Effector CD8-positive, alpha-beta T cell (primary cell): ENCODE measurements at places on chromosomes 5 and 9.

GRCh38 chr5:58099257-58099656 is 360.6 kb downstream of the PLK2 start:
- no peak for DNase-seq

GRCh38 chr5:64595031-64595855 is 89.4 kb downstream of the RGS7BP start:
- no peak for DNase-seq

DNA sequence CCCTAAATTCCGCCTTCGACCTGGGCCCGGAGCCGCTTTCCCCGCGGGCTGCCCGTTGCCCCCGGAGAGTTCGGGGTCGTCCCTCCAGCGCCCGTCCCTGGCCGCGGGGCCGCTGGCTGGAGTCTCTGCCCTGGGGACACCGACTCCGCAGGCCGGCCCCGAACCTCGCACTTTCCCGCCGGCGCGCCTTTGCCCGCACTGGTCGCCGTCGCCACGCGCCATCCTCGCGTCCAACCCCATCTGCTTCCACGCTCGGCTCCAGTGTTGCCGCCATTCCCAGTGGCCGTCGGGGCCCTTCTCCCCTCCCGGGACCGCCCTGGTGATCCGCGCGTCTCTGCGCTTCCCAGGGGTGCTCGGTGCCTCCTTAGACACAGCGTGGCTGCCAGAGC is 11.0 kb downstream of the LHX3 start:
- no peak for DNase-seq

DNA sequence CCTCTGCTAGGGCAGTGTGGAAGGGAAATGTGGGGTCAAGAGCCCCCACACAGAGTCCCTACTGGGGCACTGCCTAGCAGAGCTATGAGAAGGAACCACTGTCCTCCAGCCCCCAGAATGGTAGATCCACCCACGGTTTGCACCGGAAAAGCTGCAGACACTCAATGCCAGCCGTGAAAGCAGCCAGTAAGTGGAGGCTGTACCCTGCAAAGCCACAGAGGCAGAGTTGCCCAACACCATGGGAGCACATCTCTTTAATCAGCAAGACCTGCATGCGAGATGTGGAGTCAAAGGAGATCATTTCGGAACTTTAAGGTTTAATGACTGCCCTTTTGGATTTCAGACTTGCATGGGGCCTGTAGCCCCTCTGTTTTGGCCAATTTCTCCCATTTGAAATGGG is 52.2 kb downstream of the GKAP1 start:
- DNase-seq, result no peak

DNA sequence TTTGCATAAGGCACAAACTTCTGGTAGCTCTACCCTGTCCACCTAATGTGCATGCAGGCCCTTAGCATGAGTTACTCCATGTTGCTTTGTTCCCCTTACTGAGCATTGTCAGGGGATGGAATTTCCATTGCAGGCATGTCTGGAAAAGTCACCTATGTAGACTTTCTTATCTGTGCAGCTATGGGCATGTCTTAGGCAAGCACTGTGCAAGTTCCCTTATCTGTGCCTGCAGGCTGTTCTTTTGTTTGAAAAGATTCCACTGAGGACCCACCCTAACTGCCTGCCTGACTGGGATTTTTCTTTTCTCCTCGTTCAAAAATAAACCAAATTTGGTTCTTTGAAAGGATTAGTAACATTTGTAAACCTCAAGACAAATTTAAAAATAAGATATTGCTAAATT is 587.0 kb downstream of the CDH18 start:
- no peak for DNase-seq

DNA sequence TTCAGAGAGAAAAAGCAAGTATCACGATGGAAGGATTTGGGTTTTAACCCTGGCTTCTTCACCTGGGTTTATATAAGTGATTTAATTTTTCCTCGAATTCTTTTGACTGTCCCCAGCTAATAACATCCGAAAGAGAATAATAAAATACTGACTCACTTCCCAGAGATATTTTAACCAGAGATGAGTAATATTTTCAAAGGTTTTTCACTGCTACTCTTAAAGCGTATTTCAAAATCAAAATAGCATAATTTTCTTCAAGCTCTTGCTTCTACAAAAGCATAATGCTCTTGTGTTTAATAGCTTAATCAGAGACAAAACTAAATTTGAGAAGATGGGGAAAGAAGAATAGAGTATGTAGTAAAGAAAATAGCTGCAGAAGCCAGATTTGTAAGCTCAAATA is 215.2 kb upstream of the PTGER4 start:
- no peak for DNase-seq

DNA sequence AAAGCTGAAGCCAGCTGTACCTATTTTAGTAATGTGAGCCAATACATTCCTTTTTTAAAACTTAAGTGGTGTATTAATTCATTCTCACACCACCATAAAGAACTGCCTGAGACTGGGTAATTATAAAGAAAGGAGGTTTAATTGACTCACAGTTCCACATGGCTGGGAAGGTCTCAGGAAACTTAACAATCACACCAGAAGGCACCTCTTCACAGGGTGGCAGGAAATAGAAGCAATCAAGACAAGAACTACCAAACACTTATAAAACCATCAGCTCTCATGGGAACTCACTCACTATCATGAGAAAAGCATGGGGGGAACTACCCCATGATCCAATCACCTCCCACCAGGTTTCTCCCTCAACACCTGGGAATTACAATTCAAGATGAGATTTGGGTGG is 21.0 kb downstream of the ESM1 start:
- DNase-seq, result no peak

DNA sequence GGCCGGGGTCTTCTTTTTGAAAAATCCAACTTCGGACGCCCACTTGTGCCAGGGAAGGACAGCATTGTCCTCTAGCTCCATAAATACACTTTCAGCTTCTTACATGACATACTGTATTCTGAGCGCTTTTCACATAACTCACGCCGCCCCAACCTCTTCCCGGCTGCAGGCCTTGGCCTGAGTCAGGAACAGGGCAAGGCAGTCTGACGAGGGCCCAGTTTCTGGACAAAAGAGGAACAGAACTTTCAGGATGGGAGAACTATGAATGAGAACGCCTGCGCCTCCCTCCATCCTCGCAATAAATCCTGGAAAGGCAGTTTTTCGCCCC is 650 bp downstream of the DCTN4 start:
- no peak for DNase-seq

- no peak for DNase-seq
These were observed 539.5 kb downstream of the EBF1 start for GRCh38 chr5:158560170-158560569.

GRCh38 chr9:13963005-13963653 is 350.8 kb downstream of the NFIB start:
- no peak for DNase-seq

- no peak for DNase-seq
These were observed 646.1 kb upstream of the SEMA6A start for GRCh38 chr5:117220730-117221129.

DNA sequence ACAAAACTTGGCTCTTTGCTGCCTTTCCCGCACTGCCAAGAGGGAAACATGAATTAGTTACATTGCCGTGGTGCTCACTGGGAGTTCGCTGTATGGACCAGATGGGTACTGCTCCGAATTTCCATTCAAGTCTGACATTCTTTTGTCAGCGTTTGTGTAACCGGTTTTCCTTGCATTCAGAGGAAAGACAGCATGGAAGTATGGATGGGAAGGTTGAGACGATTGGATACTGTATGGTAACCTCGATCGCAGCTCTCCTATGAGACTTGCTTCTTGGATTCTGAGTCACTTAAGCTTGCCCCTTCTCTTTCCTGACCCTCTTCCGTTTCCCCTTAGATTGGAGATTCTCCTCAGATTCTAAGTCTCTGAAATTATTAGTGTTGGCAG is 625 bp upstream of the UBLCP1 start:
- DNase-seq, result no peak

GRCh38 chr9:120603010-120603409 is 23.0 kb upstream of the CDK5RAP2 start:
- DNase-seq, result no peak

GRCh38 chr9:121206516-121207370 is 5.1 kb upstream of the RAB14 start:
- no peak for DNase-seq

DNA sequence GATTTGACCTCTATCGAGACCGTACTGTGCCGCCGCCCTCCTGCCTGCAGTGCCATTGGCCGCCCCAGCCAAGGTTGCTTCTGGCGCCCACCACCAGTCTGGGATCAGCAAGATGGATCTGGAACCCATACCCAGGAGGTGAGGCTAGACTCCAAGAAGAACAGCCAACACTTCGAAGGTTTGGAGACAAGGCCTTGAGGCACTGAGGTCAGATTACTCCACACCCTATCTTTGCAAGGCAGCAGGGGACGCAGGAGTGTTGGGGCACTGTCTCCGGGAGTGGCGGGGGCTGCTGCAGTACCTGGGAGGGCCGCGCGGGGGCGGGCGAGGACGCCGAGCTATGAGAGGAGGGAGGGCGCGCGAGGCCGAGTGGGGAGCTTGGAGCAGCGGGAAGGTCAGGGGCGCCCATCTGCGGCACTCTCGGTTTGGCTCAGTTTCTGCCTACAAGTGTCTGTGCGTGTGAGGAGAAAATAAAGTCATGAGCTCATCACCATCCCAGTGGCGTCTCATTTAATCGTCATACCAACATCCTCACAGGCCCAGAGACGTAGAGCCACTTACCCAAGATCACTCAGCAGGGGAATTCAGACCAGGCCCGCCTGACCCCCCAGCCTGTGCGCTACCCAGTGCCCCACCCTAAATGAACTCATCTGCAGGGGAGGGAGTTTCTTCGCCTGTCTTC is 20.5 kb upstream of the PSD2 start:
- DNase-seq, result peak; percentile 69

- DNase-seq, result no peak
These were observed 441.1 kb downstream of the EBF1 start for GRCh38 chr5:158658446-158659230.

GRCh38 chr5:9249231-9249630 is 296.6 kb downstream of the SEMA5A start:
- DNase-seq, result no peak

- DNase-seq, result no peak
These were observed 92.8 kb upstream of the RAD23B start for GRCh38 chr9:107190061-107190935.

GRCh38 chr5:16871746-16872339 is 64.2 kb downstream of the MYO10 start:
- DNase-seq, result no peak

DNA sequence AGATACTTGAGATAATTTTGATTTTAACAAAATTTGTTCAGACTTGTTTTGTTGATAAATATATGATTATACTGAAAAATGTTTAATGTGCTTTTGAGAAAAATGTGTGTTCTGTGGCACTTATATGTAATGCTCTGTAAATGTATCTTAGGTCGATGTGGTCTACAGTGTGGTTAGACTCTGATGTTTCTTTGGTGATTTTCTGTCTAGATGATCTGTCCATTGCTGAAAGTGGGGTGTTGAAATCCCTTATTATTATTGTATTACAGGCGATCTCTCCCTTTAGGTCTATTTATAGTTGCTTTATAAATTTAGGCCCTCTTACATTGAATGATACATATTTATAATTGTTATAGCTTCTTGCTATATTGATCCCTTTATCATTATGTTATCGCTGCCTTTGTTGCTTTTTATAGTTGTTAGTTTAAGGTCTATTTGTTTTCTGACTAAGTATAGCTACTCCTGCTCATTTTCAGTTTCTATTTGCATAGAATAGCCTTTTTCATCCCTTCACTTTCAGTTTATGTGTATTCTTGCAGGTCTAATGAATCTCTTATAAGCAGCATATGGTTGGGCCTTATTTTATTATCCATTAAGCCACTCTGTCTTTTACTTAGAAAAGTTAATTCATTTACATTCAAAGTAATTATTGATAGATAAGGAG is 124.3 kb downstream of the MRPS30 start:
- DNase-seq, result no peak

DNA sequence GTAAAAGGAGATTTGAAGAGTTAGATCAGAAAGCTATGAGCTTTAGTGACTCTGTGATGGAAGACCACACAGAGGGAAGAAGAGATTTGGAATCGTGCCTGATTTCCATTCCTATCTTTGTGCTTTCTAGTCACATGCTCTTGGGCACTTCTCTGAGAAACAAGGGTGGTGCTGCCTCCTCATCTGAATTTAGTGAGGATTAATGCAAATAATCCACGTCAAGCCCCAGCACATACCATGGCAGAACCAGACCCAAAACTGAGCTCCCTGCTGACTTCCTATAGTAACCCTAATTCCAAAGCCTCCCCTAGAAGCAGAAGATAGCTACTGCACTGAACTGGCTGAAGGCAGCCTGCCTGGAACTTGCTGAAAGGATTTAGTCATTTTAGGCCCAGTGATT is 17.7 kb downstream of the SLC45A2 start:
- no peak for DNase-seq

DNA sequence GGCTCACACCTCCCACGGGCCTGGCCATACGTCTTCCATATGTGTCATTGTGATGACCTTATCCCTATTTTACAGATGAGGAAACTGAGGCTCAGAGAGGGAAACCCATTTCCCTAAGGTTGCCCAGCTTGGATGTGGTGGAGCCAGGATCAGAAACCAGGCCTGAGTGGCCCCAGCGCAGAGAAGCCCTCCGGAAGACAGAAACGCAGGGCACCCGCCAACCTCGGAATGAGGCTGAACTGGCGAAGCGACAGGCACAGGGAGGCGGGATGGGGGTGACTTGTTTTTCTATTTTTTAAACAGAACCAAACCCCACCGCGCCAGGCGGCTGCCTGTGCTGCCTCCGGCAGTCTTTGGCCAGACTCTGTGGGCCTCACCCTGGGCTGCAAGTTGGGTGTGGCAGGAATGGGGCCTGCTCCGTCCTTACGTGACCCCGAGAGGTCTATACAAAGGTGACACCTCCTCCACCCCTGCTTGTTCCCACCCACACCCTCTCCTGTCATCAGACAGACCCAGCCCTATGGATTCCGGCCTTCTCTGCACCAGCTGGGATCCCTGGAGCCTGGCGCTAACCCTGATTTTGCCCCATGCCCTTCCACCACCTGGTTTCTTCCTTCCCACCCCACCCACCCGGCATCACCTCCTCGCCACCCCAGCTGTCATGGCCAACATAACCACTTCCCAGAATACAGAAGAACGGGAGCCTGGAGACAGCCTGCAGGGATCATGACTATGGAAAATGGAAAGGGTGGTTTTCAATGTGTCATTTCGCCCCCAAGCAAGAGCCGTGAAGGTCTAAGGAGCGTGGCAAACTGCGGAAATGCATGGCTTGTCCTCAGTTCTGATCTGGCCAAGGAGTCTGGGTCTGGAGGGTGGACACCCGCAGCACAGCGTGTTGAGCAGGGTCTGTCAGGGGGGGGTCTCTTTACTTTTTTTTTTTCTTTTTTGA is 23.6 kb downstream of the PLPP7 start:
- no peak for DNase-seq

- DNase-seq, result no peak
These were observed 105.4 kb downstream of the DCP2 start for GRCh38 chr5:113081881-113082546.

GRCh38 chr9:121269642-121270254 is 1.8 kb downstream of the GSN start:
- DNase-seq, result no peak

DNA sequence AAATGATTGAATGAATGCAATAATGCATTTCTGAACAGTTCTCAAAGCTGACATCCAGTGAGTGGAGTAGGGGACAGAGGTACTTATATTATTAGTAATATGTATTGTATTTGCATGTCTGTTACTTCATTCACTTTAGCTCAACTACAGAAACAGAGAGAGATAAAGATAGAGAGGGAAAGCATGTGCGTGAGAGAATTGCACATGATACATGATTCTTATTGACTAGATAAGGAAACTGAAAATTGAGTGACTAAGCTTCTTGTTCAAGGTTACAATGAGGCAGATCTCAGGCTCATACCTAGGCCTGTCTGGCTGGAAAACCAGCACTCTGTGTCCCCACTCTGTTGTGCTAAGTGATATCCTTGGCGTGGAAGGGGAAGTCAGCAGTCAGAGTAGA is 337.7 kb upstream of the KLF4 start:
- no peak for DNase-seq
